ENCODE measurements at places on chromosomes 1 and 21.

DNA sequence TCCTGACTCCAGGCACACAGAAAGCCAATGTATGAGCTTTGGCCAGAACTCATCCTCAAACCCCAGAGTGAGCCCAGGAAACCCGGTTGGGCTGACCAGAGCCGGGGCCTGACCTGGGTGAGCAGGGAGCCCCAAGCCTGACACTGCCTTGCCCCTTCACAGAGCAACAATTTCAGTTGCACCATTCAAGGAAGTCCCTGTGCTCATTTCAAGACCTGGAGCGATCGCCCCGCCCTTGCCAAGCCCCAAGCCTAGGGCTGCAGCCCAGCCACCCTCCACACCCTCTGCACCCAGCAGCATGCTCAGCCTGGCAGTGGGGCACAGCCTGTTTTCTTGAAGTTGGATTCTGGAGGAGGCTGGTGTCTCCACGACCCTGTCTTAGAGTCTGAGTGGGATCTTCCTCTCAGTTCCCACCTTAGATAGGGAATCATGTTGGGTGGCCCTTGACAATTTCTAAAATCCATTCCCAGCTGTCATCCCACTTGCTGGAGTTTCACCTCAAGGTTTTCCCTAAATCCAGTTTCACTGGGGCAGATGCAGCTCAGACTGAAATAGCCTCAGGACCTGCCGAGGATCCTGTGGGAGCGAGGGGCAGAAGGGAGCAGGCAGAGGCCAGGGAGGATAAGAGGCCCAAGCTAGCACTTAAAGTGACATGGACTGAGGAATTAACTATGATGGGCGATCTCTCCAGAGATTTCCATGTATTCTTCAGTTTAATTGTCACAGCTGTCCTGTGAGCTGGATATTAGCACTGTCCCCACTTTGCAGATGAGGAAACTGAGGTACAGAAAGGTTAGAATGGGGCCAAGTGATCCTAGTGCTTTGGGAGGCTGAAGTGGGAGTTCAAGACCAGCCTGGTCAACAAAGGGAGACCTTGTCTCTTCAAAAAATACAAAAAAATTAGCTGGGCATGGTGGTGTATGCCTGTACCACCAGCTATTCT lies 2.5 kb downstream of the NBL1 start:
- no peak for DNase-seq

DNA sequence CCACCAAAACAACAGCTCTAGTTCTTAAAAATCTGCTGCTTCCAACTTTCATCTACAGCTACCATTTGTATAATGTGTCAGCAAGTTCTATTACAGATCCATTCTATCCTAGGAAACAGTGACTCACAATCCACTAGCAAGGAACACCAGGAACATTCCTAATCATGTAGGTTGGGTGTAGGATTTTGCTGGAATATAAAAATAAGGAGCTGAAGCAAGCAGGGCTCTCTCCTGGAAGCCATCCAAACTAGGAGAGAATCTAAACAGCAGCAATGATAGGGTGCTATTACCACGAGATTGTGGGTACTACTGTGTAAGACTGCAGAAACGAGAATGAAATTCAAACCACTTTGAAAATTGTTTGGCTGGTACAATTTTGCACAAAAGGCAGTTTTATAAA lies 135.0 kb downstream of the PTPN14 start:
- no peak for DNase-seq

- DNase-seq = no peak
Measured at GRCh38 chr1:228783418-228784040, 48.2 kb downstream of the RHOU start.

- no peak for DNase-seq
Measured at GRCh38 chr1:6001992-6002576, 9.9 kb upstream of the NPHP4 start.

GRCh38 chr1:22799971-22800370 lies 89.3 kb downstream of the EPHB2 start:
- no peak for DNase-seq

DNA sequence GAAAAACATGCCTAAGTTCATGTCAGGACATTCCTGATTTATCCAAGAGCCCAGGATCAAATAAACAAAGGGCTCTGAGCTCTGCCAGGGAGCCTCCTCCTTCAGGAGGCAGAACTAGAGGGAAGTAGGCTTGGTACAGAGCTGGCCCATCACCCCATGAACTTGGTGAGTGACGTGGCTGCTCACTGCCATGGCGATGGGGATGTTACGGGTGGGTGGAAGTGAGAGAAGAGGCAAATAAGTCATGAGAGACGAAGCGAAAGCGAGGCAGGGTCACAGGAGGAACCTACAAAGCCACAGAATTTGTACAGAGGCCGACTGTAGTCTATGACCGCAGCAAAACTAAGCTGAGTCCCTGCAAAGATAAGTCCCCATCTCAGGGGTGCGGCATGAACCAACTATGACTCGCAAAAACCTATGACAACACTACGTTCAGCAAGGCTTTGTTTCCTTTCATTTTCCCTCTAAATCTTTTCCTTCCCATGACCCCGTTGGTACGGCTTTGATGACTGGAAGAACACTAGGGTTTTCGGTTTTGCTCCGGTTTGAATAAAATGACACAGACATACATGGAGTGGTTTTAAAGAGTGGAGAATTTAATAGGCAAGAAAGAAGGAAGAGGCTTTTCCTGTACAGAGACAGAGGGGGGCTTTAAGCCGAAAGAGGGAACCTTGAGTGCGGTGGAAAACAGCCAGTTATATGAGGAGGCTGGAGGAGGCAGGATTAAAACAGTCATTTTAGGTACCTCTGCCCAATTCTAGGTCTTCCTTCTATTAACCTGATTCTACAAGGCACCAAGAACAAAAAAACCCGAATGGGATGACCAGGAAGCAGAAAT lies 74.1 kb downstream of the CD46 start:
- peak; percentile 91 for DNase-seq

GRCh38 chr1:219223496-219223895 lies 49.8 kb downstream of the LYPLAL1 start:
- no peak for DNase-seq

- no peak for DNase-seq
Measured at GRCh38 chr1:67818725-67819301, 14.5 kb downstream of the GNG12 start.

DNA sequence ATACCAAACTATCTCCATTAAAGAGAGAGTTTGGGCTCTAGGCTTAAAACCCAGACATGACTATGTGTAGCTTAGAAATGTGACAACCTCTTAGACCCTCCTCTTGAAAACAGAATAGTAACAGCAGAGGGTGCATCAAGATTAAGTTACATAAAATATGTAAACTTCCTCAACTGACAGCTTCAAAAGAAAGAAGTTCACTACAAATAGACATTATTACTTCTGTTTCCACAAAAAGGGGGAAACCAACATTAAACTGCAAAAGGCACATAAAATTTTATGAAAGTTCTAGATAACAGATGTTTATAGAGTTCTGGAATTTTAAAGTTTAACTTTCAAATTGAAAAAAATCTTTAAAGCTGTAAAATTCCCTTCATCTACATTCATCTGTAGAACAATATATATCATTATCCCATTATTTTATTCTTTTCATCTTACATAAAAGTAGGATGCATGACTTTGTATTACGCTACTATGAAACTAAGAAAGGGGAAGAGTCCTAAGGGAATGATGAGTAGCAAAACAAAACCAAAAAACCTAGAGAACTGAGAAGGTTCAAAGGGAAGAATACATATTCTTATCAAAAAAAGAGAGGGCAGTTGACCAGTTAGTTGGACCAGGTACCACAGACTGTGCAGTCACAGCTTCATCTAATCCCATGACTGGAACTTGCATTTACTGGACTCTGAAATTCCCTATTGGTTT lies 177.0 kb downstream of the SIPA1L2 start:
- DNase-seq = no peak

DNA sequence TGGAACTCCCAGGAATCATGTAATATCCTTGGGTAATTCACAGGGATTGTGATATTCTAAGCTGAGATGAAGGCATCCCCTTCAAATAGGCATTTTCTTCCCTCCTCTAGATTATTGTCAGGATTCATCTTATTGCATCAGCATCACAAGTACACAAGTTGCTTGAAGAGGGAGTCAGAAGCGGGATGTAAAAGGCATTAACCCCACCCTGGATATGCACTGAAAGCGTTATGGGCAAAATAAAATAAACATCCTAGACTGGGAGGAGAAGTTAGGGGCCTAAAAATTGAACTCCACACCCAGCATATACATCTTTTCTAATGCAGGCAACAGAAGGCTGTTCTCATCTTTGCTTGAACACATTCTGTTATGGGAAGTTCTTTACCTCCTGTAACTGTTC lies 381.2 kb downstream of the SETD4 start:
- no peak for DNase-seq

- DNase-seq = no peak
Measured at GRCh38 chr1:20216574-20216973, 30.3 kb upstream of the PLA2G2C start.

DNA sequence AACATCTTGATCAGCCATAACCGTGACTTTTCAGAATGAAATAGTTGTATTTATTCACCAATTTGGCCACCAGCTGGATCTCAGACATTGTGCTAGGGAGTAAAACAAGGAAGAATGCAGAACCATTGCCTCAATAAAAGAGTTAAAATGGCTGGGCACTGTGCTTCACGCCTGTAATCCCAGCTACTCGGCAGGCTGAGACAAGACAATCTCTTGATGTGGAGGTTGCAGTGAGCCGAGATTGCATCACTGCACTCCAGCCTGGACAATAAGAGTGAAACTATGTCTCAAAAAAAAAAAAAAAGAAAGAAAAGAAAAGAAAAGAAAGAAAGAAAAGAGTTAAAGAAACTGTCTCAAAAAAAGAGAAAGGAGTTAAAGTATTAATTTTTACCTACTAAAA lies 199.5 kb downstream of the TPR start:
- no peak for DNase-seq

DNA sequence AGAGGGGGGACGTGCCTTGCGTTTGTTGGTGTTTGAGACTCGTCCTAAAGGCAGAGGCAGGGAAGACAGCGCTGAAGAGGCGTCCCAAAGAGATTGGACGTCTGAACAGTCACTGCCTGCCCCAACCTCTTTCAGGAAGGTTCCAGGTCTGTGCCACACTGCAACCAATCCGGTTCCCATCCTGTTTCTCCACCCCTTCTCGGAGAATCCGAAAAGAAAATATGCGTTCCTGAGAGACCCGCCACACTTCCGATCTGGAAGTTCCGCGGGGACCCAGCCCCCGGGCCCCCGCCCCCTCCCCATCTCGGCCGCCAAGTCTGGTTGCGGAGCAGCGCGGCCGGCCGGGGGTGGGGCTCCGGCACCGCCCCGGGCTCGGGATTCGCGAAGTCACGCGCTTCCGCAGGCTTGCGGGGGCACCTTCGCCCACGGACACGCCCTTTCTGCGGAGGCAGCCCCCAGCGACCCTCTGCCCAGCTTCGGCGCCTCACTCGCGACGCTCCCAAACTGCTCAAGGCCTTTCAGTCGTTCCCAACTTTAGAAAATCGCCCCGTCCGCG lies 124.5 kb upstream of the DPYD start:
- DNase-seq = no peak

DNA sequence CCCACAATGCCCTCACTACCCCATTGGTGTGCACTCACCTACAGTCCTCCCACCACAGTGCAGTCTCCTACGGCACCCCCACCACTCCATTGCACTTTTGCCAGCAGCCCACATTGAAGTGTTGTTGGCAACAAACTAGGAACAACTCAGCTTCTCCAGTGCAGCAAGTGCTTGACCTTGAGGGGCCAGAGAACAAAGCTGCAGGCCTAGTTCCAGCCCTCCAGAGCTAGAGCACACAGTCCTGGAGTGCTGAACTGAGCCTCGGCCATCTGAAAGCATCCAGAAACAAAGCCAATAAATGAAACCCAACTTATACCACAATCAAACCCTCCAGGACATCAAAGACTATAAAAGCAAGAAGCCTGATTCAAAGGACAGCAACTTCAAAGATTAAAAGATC lies 129.9 kb downstream of the C1orf94 start:
- DNase-seq = no peak

GRCh38 chr1:178727014-178727895 lies 2.2 kb downstream of the RALGPS2 start:
- DNase-seq = no peak

DNA sequence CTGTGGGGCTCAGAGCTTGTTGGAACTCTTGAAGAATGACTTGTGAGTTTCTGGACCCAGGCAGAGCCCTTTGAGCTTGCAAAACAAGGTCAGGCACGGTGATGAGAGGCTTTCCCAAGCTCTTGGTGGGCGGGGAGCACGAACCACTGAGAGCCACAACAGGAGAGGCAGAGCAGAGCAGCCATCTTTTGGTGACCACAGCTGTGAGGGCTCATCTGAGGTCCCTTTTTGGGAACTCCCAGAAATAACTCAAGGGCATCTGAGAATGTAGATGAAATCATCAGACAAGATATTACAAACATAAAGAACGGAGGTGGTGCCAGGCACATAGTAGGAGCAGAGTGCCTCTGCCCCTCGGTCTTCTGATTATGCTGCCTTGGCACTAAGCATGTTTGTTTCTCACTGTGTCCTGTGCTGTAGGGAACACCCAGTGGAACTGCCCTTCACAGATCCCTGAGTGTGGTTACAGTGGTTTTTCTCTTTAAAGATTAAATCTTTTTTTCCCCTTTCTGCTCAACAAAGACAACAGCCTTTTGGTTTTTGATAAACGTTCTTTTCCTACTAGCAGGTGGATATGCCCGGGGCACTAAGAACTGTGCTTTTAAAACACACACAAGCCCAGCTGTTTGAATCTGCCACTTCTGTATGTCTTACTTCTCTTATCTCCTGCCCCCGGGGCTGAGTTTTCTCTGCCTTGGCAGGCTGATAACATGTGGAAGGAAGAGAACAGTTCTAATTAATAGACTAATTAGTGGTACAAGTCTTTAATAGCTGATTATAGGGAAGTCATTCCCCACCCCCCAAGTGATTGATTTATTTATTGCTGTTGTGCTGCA lies 37.7 kb downstream of the CD34 start:
- no peak for DNase-seq

DNA sequence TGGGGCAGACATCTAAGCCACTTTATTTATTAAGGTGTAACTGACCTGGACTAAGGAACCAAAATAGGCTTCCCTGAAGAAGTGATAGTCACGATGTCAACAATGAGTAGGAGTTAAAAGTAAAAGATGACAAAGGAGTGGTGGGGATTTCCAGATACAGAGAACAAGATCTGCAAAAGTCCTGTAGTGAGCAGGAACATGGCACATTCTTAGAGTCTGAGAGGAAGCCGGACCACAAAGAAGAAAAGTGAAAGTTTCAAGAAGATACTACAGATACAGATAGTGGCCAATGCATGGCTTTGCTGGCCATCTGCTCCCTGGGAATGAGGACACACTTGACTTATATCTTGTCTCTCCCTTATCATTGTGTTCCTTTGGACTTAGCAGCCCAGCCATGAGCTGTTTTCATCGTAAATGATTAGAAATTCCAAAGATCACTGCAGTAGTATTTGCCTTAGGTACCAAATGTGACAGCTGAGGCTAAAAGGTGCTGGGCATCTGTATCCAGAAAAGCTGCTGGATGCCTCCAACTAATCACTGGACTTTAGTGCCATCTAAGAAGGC lies 302.4 kb upstream of the NR5A2 start:
- no peak for DNase-seq

GRCh38 chr1:78722947-78723346 lies 73.3 kb downstream of the IFI44 start:
- no peak for DNase-seq

GRCh38 chr1:228804640-228805413 lies 69.5 kb downstream of the RHOU start:
- DNase-seq = no peak

GRCh38 chr1:211895126-211895759 lies 64.7 kb upstream of the LPGAT1 start:
- DNase-seq = no peak

Data from pons (tissue), 1 donor.